ENCODE measurements at places on chromosomes 7 and 10.

DNA sequence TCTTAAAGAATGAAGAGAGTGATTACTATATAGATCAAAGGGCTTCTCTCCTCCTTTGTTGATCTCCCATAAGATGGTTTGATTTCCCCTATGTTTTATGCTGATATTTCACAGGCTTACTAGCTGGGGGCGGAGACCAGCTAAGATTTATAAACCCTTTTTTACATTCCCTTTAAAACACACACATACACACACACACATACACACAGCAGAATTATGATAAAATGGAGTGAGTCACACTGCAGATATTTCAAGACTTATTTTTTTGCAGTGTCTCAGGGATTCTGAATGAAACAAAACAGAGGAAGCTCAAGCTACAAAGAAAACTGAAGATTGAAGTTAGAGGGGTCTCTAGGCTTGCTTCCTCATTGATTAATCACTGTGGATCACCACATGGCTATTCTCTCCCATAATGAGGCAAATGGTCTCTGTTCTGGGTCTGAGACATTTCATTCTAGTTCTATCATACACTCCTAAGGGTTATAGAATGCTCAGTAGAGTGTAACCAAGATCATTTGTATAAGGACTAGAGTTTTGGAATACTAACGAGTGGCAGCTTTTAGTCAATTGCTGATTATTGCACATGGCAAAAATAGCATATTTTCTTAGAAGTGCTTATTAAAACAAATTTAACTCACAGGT lies 18.6 kb downstream of the INA start:
- no peak for DNase-seq

DNA sequence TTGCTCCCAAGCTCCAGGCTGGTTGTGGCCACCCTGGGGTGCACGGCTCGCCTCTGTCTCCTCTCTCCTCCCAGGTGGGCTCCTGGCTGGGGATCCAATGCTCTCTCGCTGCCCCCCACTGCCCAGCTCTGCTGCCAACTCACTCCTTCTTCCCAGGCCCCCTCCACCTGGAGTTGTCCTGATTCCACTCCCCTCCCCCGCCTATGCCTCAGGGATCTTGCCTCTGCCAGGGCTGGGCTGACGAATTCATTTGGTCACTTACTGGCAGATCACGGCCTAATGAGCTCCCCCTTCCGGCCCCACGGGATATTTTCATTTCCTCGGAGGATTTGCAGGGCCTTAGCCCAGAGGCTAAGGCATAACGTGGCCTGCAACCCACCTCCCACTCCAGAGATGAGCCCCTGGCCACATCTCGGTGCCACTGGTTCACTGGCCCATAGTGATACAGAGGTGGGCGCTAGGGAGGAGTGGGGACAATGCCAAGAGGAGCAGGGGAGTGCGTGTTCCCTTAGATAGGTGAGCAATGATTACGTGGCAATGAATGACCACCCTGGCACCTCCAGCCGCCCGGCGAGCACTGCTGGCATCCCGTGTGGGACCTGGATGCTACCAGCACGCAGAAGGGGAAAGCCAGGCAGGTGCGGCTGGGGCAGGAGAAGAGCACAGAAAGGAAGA lies 344.6 kb upstream of the SHH start:
- no peak for DNase-seq

- DNase-seq, result no peak
These were observed 429.4 kb upstream of the AKR1E2 start for GRCh38 chr10:4396401-4397283.

DNA sequence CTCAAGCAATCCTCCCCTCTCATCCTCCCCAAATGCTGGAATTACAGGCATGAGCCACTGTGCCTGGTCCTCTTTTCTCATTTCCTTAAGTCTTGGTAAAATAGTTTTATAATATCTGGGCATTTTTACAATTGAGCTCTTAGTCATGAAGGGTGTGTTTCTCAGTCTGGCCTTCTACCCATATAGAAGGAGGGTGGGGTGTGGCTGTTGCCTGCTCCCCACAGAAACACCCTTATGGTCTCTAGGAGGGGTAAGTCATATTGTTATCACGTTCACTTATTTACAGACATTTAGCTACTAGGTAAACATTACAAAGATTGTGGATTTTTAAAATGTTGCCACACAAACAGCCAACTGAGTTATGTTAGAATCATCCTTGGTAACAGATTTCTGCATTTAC lies 6.7 kb upstream of the OTUD1 start:
- DNase-seq, result no peak

DNA sequence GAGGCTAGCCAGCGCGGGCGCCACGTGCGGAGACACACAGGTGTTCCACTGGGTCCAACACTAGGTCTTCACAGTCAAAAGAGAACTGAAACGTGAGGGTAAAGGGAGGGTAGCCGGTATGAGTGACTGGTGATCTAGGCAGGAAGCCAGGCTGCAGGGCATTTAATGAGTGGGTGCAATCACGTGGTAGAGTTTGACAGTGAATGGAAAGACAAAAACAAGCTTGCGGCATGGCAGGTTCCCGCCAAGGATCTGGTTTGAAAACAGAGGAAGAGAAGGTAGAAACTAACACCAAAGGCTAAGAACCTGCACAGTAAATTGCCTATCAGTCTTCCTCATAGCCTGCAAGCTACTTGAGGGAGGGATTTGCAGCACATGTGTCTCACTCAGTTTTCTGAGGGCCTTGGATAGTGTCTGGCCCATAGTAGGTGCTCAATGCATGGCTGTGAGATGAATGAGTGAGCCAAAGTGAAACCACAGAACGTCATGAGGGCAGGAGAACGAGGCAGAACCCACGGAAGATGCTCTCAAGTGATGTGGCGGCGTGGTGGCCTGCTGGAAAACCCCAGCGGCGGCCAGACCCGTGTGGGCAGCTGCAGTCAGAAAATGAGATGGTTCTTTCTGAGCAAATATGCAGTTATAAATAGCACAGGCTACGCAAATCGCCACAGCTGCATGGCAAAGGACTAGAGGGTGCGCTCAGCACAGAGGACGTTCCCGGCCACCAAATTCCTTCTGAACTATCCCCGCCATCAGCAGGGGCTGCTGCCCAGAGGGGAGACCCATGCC lies 183.6 kb upstream of the NFE2L3 start:
- DNase-seq, result no peak

GRCh38 chr10:228366-228765 lies 93.1 kb downstream of the ZMYND11 start:
- DNase-seq, result no peak

DNA sequence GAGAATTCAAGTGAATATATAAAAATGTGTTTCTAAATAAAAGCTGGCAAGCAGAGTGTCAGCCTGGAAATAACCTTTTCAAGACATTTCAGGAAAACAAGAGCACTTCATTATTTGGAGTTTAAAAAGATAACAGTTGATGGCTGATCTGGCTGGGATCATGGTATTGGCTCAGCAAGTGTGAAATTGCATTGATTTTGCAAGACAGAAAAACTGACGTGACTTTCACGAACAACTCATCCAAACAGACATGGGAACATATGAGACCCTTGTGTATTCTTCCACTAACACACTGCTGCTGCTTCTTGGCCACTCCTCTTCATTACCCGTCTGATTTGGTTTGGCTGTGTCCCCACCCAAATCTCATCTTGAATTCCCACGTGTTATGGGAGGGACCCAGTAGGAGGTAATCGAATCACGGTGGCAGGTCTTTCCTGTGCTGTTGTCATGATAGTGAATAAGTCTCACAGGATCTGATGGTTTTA lies 108.5 kb downstream of the RAB18 start:
- no peak for DNase-seq

GRCh38 chr7:27933671-27934565 lies 194.0 kb downstream of the TAX1BP1 start:
- no peak for DNase-seq

DNA sequence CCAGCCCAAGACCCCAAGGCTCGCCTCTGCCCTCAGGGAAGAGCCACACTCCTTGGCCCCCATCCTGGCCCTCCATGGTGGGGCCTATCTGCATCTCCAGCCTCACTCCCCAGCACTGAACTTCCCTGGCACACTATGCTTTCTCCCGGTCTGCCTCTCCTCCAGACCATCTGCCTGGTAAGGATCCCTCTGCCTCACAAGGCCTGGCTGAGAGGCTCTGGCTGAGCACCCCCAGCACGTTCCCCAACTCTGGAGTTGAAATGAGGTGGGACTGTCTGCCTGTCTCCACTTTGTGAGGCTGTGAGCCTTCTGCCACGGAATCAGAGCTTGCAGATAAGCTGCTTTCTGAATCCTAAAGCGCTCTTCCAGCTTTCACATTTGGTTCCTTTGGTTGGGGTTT lies 220.7 kb downstream of the TNS3 start:
- DNase-seq, result no peak

DNA sequence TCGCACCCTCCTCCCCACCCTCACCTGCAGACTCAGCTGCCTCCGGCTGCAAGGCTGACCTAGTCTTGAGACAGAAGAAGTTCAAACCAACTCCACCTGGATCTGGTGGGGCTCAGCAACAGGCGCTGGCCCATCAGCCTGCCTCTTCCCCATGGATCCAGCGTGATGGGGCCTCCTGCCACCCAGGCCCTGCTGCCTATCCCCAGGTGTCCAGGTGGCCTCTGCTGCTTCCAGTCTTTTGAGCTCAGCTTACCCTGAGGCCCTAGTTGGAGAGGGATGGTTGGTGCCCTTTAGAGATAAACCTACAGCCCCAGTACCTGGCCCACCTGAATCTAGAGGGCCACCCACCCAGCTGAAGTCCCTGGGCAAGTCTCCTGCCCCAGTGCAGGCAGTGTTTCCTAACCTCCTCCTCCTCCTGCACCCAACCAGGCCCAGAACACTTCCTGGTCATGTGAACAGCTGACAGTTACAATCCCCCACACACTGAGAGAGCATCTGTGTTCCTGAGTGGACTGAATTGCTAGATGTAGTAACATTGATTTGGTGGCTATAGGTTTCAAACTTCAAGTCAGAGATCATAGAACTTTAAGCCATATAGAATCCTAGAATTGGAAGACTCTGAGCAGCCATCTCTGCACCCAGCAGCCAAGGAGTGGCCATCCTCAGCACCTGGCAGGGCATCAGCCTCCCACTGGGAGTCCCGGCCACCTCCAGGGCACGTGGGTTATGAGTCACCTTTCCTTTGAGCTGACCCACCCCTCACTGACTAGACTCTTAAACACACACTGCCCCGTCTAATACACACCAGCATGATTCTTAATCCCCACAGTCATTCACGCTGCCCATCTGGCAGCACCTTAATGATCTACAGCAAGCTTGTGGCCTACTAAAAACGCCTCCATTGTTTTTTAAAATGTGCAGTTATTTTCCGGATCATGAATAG lies 51.9 kb downstream of the ALOX5 start:
- no peak for DNase-seq

GRCh38 chr10:30819341-30820181 lies 190.0 kb upstream of the LYZL2 start:
- DNase-seq, result no peak

GRCh38 chr7:82494420-82494819 lies 50.8 kb upstream of the CACNA2D1 start:
- DNase-seq, result no peak

DNA sequence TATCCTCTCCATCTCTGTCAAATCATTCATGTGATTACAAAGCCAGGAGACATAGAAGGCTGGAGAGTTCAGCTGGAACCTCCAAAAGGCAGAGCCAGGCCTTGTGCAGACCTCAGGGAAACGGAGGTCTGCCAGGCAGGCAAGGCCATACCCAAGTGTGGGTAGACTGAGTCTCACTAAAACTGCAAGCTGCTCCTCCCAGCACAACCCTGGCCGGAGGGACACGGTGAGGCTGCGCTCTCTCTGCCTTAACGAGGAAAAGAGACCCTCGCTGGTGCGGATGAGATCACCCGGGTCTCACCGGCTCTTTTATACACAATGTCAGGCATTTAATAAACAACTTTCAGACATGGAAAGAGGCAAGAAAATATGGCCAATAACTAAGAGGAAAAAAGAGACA lies 66.1 kb upstream of the INPP5A start:
- DNase-seq, result no peak

GRCh38 chr10:93081834-93082233 lies 8.1 kb downstream of the CYP26A1 start:
- DNase-seq, result no peak

- DNase-seq, result no peak
These were observed 297.4 kb downstream of the ZWINT start for GRCh38 chr10:56063642-56064041.

GRCh38 chr7:21029006-21029405 lies 242.3 kb upstream of the SP8 start:
- no peak for DNase-seq

- DNase-seq, result no peak
These were observed 89.8 kb downstream of the CREM start for GRCh38 chr10:35216303-35216905.

DNA sequence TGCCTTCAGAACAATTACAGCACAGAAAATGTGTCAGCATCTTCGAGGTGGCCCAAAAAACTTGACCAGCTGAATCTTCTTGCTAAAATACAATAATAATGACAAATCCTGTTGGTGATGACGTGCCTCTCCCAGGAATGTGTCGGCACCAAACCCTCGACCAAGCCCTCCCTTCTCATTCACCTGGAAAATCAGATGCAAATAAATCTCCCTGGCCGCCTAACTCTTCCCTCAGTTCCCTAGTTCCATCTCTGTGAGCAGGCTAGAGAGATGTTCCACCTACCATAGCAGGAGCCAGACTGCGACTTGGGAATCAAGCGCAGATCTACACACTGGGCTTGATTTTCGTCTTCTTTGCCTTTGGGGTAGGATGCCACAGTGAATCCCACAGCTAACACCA lies 4.1 kb downstream of the PRSS1 start:
- no peak for DNase-seq

DNA sequence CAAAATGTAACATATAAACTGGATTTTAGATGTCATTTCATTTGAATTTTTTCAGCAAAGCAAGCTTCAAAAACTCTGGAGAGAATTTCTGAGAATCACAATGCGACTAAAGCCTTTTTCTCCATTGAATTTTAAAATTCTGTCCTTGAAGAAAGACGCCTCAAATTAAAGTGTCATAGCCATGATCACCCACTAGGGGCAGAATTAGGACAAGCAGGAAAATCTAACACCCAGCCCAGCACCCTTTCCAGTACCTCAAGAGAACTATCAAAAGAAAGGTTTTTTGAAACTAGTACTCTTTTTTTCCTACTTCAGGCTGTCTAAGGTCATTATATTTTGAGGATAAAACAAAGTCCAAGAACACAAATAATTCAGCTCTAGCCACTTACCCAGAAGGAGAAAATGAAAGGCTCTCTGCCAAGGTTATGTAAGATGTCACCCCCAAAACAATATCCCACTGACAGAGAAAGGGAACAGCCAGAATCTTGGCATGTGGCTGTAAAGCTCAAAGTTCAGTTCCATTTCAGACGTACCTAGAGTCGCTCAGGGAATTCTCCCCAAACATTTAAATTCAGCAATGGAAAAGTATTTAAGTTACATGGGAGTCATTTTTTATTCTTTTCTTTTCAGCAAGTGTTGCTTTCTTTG lies 299.4 kb downstream of the SNX13 start:
- no peak for DNase-seq
